ENCODE measurements at places on chromosomes 3 and 15. TPM values are rescaled to one million over a fixed set of nuclear protein-coding genes. Genes with fewer than 3 reads are reported as not detected.

The NEK11 gene
- 0.81 TPM for polyA plus RNA-seq

DNA sequence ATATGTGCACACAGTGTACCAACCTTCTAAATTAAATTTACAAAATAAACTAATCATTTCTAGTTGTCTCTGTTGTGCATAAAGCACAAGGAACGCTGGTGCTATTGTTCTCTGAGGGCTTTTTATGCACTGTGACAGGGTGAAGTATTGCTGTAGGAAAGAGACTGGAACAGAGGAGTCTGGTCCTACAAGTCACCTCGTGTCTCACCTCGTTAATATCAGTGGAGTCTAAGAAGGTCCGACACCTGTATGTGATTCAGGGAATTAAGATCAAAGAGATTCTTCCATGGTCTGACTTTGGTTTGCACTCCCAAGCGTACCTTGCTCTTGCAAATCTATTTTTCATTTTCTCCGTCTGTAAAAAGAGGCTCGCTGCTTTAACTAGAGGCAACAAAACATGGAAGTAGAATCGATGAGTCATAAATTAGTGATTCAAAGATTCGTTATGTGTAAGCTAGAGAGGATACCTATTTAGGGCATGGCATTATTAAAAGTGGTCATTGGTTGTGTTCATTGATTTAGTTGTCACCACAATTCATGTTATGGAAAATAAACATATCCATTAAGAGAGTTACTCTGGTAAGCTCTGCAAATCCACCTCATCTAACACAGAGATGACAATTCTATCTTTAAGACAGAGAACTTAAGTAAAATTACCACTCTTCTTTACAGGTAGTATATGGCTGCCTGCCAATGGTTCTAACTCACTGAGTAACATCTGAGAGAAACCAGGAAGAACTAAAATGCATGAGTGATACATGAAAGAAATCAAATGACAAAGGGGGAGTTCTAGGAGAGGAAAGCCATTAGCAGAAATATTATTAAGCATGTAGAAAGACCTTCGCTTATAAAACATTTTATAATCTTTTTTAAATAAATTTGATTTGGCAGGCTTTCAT is 219.4 kb upstream of the GBE1 start:
- H3K27me3 ChIP-seq: no peaks in the 10 kb centered on the region
- no peaks in the 10 kb centered on the region for H3K36me3 ChIP-seq
- H3K4me1 ChIP-seq: no peaks in the 10 kb centered on the region
- no peak overlapping the region for H3K27ac ChIP-seq
- DNase-seq: no peak

- H3K27me3 ChIP-seq: peaks cover 1% of the 10 kb centered on the region
- H3K4me1 ChIP-seq: no peaks in the 10 kb centered on the region
- DNase-seq: no peak
- no peaks in the 10 kb centered on the region for H3K36me3 ChIP-seq
- peak overlapping the region; percentile 37 for H3K4me3 ChIP-seq
Measured at GRCh38 chr3:56557831-56558170, 826 bp downstream of the CCDC66 start.

DNA sequence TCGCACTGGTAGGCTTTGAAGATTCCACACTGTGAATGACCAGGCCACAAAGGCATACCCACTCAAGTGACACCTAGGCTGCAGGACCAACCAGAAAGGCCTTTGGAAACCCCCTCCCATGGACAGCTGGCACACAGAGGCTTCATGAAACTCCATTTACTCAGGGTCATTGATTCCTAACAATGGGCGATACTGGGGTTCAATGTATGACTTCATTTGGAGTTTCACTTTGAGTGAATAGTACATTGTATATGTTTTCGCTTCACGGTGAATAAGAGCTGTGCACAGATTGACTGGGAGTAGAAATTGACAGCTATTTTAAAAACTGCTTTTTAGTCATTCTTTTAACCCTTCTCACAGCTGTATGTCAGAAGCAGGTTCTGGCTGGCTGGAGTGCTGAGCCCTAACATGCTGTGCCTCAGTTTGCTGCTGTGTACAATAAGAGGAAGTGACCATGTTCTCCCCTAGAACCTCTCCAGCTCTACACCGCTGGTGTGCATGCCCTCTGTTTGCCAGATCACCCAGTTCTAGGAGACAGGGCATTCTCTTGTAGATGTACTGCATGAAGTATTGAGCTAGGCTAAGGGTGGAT is 15.4 kb upstream of the CX3CR1 start:
- H3K27ac ChIP-seq: no peak overlapping the region
- H3K27me3 ChIP-seq: no peaks in the 10 kb centered on the region
- DNase-seq: no peak
- no peaks in the 10 kb centered on the region for H3K4me1 ChIP-seq
- no peak overlapping the region for H3K4me3 ChIP-seq
- no peaks in the 10 kb centered on the region for H3K36me3 ChIP-seq

DNA sequence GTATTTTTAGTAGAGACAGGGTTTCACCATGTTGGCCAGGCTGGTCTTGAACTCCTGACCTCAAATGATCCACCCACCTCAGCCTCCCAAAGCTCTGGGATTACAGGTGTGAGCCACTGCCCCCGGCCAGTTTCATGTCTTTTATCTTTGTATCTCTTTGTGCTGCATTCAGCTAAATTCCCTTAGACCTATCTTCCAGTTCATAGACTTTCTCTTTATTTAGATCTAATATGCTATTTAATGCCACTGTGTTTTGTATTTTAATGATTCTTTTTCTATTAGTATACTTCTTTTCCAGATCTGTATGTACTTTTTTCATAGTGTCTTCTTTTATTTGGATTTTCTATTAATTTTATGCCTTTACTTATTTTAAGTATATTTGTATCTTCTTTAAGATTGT is 14.9 kb downstream of the MINAR1 start:
- H3K4me1 ChIP-seq: no peaks in the 10 kb centered on the region
- no peak overlapping the region for H3K4me3 ChIP-seq
- no peak for DNase-seq

DNA sequence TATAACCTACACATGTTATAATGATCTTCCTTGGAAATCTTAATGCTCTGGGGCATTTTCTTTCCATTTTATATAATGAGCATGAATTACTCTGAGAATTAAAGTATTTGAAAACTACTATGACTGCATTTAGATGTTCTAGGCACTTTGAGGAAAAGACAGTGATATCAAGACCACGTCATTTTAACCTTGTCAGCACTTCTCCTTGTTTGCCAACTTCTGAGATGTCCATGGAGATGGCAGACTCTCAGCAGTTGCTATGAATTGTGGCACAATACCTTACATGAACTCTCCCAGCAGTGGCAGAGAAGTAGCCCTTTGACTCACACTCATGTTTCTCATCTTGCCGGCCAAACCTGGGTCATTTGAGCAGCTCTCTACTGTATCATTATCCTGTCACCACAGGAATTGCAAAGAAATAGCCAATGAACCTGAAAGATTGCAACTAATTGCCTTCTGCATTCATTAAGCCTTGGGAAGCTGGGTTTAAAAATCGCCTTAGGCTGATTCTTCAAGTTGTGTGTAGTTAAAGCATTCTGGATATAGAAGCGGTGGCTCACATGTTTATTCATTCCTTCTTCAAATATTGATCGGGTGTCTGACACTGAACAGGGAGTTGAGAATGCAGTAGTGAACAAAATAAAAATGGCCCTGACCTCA is 272.2 kb upstream of the CFAP20DC start:
- no peaks in the 10 kb centered on the region for H3K4me1 ChIP-seq
- no peak for DNase-seq
- H3K27ac ChIP-seq: no peak overlapping the region
- no peaks in the 10 kb centered on the region for H3K36me3 ChIP-seq
